ENCODE measurements at places on chromosomes 2 and 18.

- DNase-seq = no peak
These were observed 28.0 kb downstream of the RFX8 start for GRCh38 chr2:101446869-101447268.

- no peak for DNase-seq
These were observed 24.0 kb downstream of the IMMT start for GRCh38 chr2:86171295-86171694.

GRCh38 chr2:96554293-96555145 is 18.0 kb downstream of the ARID5A start:
- peak; percentile 64 for DNase-seq

DNA sequence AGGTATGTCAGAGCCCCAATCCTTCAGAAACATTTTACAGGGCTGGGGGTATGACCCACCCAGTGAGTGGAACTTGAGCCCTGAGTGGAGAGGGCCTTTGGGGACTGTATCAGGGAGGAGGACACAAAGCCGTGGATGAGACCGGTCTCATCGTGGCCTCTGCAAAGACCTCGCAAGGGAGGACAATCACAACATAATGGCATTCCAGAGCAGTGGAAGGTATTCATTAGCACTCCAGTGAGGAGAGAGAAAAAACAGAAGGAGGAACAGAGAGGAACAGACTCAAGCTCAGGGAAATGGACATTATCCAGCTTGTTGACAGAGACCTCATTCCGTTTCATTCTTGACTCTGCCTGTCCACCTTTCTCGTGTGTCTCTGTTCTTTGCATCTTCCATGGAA is 38.8 kb upstream of the CTAGE1 start:
- DNase-seq = no peak

- peak; percentile 43 for DNase-seq
These were observed at the start of gene ACVR1C for GRCh38 chr2:157628477-157629415. Gene ACVR1C, minus strand, starts transcription at chr2:157628864. Its CDS starts 220 bp downstream, at chr2:157628644.

All from muscle of leg (tissue), 16 donors.